ENCODE measurements at places on chromosomes 16 and 17.

- peak; percentile 65 for ATAC-seq
Measured at GRCh38 chr16:50473356-50473945, 74.7 kb upstream of the NKD1 start.

DNA sequence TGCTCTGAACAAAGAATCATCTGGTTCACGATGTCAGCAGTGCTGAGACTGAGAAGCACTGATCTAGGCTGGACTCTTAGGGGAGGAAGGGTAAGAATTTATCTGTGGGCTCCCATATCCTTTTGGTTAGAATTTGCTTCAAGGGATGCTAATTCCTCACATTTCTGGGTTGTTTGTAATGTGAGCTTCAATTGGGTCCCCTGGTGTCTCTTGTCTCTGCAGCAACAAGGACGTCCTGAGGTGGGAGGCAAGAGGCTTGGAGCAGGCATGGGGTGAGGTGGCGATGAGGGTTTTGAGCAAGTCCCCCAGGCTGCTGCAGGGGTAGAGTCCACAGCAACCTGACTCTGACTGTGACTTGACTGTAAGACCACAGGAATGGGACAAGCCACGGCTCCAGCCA lies 213.8 kb upstream of the NLRP1 start:
- no peak for ATAC-seq

GRCh38 chr17:80908776-80909175 lies 82.9 kb upstream of the CHMP6 start:
- no peak for ATAC-seq

- ATAC-seq = no peak
Measured at GRCh38 chr17:77909816-77910215, 48.7 kb upstream of the TNRC6C start.

DNA sequence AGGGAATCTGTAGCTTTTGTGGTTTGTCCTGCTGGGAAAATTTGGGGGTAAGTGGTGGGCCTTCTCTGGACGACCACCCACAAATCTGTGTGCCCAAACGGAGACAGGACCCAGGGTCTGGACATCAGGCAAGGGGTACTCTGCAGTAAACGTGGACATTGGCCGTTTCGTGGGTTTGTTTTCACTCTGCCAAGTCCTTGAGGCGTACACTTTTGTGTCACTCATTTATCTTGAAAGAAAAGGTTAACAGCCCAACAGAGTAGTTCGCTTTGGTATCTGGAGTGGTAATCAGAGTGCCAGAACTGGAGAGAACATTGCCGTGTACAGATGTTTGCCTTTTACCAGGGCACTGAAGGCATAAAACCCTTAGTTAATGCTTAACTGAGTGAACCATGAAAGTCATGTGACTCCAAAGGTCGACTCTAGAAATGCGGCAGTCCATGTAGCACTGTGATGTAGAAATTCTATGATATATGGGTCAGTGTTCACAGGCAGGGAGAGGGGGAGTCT lies 15.4 kb downstream of the NAA60 start:
- no peak for ATAC-seq

GRCh38 chr17:29572691-29573557 lies 4.4 kb downstream of the TP53I13 start:
- ATAC-seq = peak; percentile 37

Data from activated CD4-positive, CD25-positive, alpha-beta regulatory T cell treated with anti-CD3 and anti-CD28 coated beads, Interleukin-2, amount 50 U/mL, for 24 hours (primary cell).